Sigmoid colon (tissue), 7 donors: ENCODE measurements at places on chromosomes 1 and 21.

DNA sequence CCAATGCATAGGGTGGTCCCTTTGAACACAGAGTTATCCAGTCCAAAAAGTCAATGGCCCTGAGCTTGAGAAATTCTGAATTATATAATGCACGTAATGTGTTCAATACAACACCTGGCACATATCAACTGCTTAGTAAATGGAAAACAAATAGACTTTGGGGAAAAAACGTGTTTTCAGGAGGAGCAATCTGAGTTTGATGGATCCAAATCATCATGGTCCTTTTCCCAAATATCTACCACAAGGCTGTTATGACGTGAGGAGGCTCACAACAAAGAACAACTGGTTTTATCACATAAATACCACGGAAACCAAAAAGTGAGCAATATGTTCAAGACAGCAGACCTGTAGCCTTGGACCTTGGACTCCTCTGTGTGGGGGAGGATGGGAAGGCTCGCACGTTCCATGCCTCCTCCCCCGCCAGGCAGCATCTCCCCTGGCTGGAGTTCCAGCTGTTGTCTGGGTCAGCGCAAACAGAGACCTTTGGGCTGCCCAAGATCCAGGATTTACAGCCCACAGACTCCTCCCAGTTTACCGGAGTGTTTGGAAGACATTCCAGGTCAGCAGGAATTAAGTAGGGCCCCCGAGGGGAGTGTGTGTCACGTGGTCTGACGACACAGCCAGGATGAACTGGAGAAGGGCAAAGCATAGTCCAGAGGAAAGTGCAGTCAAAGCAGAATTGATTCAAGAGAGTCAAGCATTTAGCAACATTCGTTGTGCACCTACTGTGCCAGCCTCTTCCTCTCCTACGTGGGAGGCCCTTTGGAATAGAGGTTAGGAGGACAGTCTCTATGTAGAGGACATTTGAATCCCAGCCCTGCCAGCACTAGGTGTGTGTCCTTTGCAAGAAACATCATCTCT is 32.2 kb upstream of the MED18 start:
- DNase-seq = peak; percentile 75
- H3K27me3 ChIP-seq = no peaks in the 10 kb centered on the region
- no peak overlapping the region for H3K27ac ChIP-seq
- H3K4me3 ChIP-seq = no peak overlapping the region
- no peaks in the 10 kb centered on the region for H3K36me3 ChIP-seq

DNA sequence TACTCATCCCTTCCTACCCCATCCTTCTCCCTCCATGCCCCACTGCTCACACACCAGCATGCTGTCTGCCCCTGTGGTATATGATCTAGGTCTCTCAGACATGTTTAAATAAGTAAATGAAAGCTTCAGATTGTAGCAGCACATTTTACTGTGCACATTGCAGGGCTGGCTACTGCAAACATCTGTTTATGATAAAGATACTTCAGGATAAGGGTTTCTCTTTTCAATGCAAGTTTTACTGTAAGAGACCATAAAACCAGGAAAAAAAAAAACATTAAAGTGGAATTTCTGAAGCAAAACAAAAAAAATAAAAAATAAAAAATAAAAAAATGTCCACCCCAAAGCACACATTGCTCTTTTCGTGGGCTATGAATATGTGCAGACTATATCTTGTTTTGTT is 184.4 kb downstream of the USH2A start:
- no peak overlapping the region for H3K4me3 ChIP-seq
- no peak overlapping the region for H3K27ac ChIP-seq
- no peaks in the 10 kb centered on the region for H3K36me3 ChIP-seq
- no peak for DNase-seq

DNA sequence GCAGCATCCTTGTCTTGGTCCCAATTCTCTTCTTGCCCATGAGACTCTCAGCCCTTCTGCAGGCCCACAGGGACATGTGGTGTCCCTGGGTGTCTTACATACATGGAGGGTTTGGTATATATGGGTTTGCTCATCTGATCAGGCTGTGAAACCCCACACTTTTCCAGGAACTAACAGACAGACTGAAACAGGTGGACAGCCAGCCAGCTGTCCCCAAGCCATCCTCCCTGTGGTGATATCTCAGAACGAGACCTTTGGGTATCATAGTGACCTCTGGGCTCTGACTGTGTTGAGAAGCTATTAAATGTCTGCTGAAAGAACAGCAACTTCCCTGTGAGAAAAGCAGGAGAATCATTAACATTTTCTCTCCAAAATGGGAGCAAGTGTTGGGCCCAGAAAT is 115.5 kb upstream of the PAXBP1 start:
- no peak overlapping the region for H3K27ac ChIP-seq
- DNase-seq = no peak
- no peaks in the 10 kb centered on the region for H3K27me3 ChIP-seq
- H3K4me3 ChIP-seq = no peak overlapping the region

GRCh38 chr1:44033756-44034155 is 2.5 kb upstream of the SLC6A9 start:
- no peak overlapping the region for H3K4me3 ChIP-seq
- H3K4me1 ChIP-seq = peaks cover 60% of the 10 kb centered on the region
- no peaks in the 10 kb centered on the region for H3K27me3 ChIP-seq

DNA sequence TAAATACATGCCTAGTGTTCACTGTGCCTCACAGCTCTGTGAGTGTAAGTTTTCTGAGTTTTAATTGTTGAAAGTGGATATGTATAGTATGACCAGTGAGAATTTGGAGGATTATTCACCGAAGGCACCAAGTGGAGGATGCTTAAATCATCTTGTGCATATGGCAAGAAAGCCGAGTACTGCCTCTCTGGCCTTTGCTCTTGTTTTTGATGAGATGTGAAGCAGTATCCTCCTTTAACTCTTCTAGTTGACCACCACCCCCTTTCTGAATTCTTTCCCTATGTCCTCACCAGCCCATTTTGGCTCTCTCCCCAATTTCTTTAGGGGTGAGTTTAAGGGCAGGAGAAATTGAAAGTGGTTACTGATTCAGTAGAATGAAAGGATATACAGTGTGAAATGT is 130.4 kb downstream of the SYT2 start:
- no peak overlapping the region for H3K4me3 ChIP-seq
- DNase-seq = no peak
- H3K27ac ChIP-seq = peak overlapping the region; percentile 83

GRCh38 chr1:200890818-200891773 is 3.6 kb upstream of the INAVA start:
- H3K4me1 ChIP-seq = peaks cover 11% of the 10 kb centered on the region
- H3K27me3 ChIP-seq = peaks cover 41% of the 10 kb centered on the region
- H3K27ac ChIP-seq = no peak overlapping the region

GRCh38 chr1:181115368-181115684 is 26.8 kb downstream of the IER5 start:
- DNase-seq = no peak
- H3K27ac ChIP-seq = no peak overlapping the region
- H3K27me3 ChIP-seq = no peaks in the 10 kb centered on the region
- H3K4me3 ChIP-seq = no peak overlapping the region

- no peaks in the 10 kb centered on the region for H3K27me3 ChIP-seq
- no peaks in the 10 kb centered on the region for H3K4me1 ChIP-seq
- H3K36me3 ChIP-seq = no peaks in the 10 kb centered on the region
- no peak for DNase-seq
- no peak overlapping the region for H3K27ac ChIP-seq
- H3K4me3 ChIP-seq = no peak overlapping the region
These were observed 108.7 kb upstream of the KCNE2 start for GRCh38 chr21:34255073-34255472.

- no peak overlapping the region for H3K4me3 ChIP-seq
- H3K4me1 ChIP-seq = peaks cover 16% of the 10 kb centered on the region
- no peaks in the 10 kb centered on the region for H3K36me3 ChIP-seq
- no peak overlapping the region for H3K27ac ChIP-seq
- no peaks in the 10 kb centered on the region for H3K27me3 ChIP-seq
These were observed 54.9 kb upstream of the EDN2 start for GRCh38 chr1:41539418-41539805.

GRCh38 chr1:103074224-103074623 is 34.1 kb downstream of the COL11A1 start:
- H3K4me3 ChIP-seq = no peak overlapping the region
- no peak overlapping the region for H3K27ac ChIP-seq
- H3K4me1 ChIP-seq = no peaks in the 10 kb centered on the region
- no peaks in the 10 kb centered on the region for H3K36me3 ChIP-seq

GRCh38 chr1:178504286-178504685 is 7.5 kb upstream of the CLEC20A start:
- H3K36me3 ChIP-seq = no peaks in the 10 kb centered on the region
- H3K27ac ChIP-seq = no peak overlapping the region
- DNase-seq = no peak
- no peaks in the 10 kb centered on the region for H3K4me1 ChIP-seq
- H3K27me3 ChIP-seq = no peaks in the 10 kb centered on the region

- no peaks in the 10 kb centered on the region for H3K27me3 ChIP-seq
- no peaks in the 10 kb centered on the region for H3K36me3 ChIP-seq
- H3K27ac ChIP-seq = peak overlapping the region; percentile 80
These were observed 18.4 kb upstream of the LRRC3 start for GRCh38 chr21:44436958-44437357.

- no peaks in the 10 kb centered on the region for H3K27me3 ChIP-seq
- H3K4me1 ChIP-seq = no peaks in the 10 kb centered on the region
- no peak for DNase-seq
- no peak overlapping the region for H3K4me3 ChIP-seq
These were observed 142.3 kb downstream of the DNM3 start for GRCh38 chr1:171983584-171983983.

DNA sequence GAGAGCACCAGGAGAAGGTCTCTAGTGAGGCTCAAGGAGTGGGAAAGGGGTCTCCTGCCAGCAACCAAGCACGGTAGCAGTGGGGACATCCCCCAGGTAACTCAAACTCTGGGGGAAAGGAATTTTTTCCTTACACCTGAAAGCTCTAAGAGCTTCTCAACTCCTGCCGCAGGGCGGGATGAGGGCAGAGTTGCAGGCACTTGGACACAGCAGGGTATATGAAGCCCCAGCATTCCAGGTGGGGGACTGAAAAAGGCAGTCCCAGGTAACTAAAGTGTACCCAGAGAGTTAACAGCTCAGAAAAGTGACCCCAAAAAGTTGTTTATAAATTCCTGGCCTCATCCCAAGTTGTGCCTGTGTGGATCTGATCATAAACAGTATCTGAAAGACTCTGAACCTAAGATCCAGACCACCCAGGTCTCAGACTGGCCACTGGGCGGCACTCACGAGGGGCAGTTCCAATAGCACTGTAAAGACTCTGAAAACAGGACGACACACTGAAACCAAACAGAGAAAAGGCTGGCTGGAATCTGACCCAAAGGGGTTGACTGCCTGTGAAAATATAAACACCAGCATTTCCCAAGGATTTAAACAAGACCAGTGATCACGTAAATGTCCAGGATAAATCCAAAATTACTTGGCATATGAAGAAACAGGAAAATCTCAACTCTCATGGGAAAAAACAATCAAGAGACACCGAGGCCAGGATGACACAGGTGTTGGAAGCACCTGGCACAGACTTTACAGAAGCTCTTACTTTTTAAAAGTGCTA is 47.5 kb downstream of the HSF2BP start:
- H3K36me3 ChIP-seq = no peaks in the 10 kb centered on the region
- DNase-seq = peak; percentile 85
- H3K4me3 ChIP-seq = no peak overlapping the region
- peak overlapping the region; percentile 59 for H3K27ac ChIP-seq
- H3K4me1 ChIP-seq = no peaks in the 10 kb centered on the region
- H3K27me3 ChIP-seq = no peaks in the 10 kb centered on the region

- no peak overlapping the region for H3K27ac ChIP-seq
- H3K4me3 ChIP-seq = no peak overlapping the region
- DNase-seq = no peak
- peaks cover 11% of the 10 kb centered on the region for H3K4me1 ChIP-seq
These were observed 8.7 kb downstream of the KIF21B start for GRCh38 chr1:201014816-201015200.

DNA sequence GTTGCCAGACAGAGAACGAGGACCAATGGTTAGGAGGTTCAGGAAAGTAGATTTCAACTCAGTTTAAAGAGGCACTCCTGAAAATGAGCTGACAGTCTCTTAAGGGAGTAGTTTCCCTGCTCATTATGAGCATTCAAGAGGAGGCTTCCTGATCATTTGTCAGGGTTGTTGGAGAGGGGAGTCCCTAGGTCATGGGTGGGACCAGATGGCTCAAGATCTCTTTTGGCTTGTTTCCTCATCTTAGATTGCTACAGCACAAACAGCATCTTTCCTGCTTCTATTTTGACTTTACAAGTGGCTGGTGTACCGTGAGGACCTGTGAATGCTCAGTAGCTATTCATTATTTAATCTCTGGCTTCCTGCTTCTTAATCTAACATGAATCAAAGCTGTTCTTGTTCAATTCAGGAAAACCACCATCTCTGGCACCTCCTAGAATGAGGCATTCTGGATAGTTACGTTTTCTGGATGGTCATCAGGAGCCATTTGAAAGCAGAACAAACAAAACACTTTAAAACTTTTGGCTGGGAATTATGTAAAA is 47.6 kb downstream of the PEX14 start:
- no peak for DNase-seq
- H3K36me3 ChIP-seq = no peaks in the 10 kb centered on the region
- H3K27me3 ChIP-seq = no peaks in the 10 kb centered on the region
- H3K4me1 ChIP-seq = peaks cover 24% of the 10 kb centered on the region
- no peak overlapping the region for H3K27ac ChIP-seq

GRCh38 chr1:24161270-24161669 is 18.3 kb upstream of the IL22RA1 start:
- no peaks in the 10 kb centered on the region for H3K36me3 ChIP-seq
- no peak overlapping the region for H3K4me3 ChIP-seq
- no peaks in the 10 kb centered on the region for H3K27me3 ChIP-seq
- no peaks in the 10 kb centered on the region for H3K4me1 ChIP-seq
- no peak overlapping the region for H3K27ac ChIP-seq

- no peak overlapping the region for H3K27ac ChIP-seq
- H3K27me3 ChIP-seq = no peaks in the 10 kb centered on the region
- H3K4me1 ChIP-seq = no peaks in the 10 kb centered on the region
- H3K36me3 ChIP-seq = peaks cover 9% of the 10 kb centered on the region
- no peak for DNase-seq
- H3K4me3 ChIP-seq = no peak overlapping the region
These were observed 50.1 kb downstream of the VPS13D start for GRCh38 chr1:12279728-12280464.

GRCh38 chr1:160115545-160116282 is at the start of gene ATP1A2:
TSS of gene ATP1A2 (plus strand) at chr1:160115759. CDS start at chr1:160115862, 103 bp downstream.
- H3K4me3 ChIP-seq = peak within 1 kb of the TSS; percentile 51
- H3K27ac ChIP-seq = peak within 1 kb of the TSS; percentile 87
- H3K36me3 ChIP-seq = no peaks in the 10 kb centered on the region
- no peaks in the 10 kb centered on the region for H3K27me3 ChIP-seq
- DNase-seq = peak; percentile 77

GRCh38 chr1:2290171-2290578 is 62.1 kb downstream of the SKI start:
- H3K36me3 ChIP-seq = no peaks in the 10 kb centered on the region
- peak overlapping the region; percentile 83 for H3K27ac ChIP-seq
- no peaks in the 10 kb centered on the region for H3K27me3 ChIP-seq

- peak overlapping the region; percentile 98 for H3K27ac ChIP-seq
- H3K36me3 ChIP-seq = no peaks in the 10 kb centered on the region
- DNase-seq = no peak
- H3K27me3 ChIP-seq = no peaks in the 10 kb centered on the region
- H3K4me3 ChIP-seq = peak overlapping the region; percentile 85
These were observed 1.7 kb downstream of the IL6R start for GRCh38 chr1:154406886-154407197.
